Activated CD4-positive, alpha-beta T cell treated with anti-CD3 and anti-CD28 coated beads, Interleukin-2, amount 10 ng/mL, durations not matched to agents 7 days and 5 days (primary cell): ENCODE measurements at places on chromosomes 4 and X. TPM values are rescaled to one million over a fixed set of nuclear protein-coding genes. Genes with fewer than 3 reads are reported as not detected.

GRCh38 chr4:174213731-174214100 lies 69.8 kb downstream of the FBXO8 start:
- no peak for DNase-seq

The SERPINA7 gene
- total RNA-seq = not detected

The ASB11 gene
- total RNA-seq = not detected

GRCh38 chr4:138259824-138260223 lies 17.7 kb upstream of the SLC7A11 start:
- no peak for DNase-seq

The COL4A5 gene
- total RNA-seq = not detected

The STOX2 gene
- total RNA-seq = not detected

The MAGEB17 gene
- total RNA-seq = not detected

- no peak for DNase-seq
Measured at GRCh38 chrX:19886375-19886774, 1.0 kb downstream of the SH3KBP1 start.

DNA sequence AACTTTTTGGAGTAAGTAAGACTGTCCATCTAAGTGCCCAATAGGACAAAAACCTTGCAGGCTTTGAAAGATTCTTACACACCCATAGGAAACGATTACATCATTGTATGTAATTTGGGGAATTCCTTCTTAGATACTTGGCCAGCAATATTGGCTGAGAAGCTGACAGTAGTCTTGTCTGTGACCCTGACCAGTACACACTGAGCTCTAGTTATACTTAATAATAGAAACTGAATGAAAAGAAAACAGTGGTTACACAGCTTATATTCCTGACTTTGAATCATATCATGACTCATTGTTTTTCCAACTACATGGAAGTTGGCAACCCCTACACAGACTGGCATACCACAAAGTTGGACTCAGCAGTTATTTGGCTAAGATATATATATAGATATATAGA lies 7.1 kb upstream of the TLR2 start:
- no peak for DNase-seq

The ZNF141 gene
- 25.9 TPM for total RNA-seq

The ZNF630 gene
- total RNA-seq = 0.87 TPM

The DIPK2B gene
- total RNA-seq = not detected

- DNase-seq = no peak
Measured at GRCh38 chr4:127759228-127759820, 22.8 kb upstream of the HSPA4L start.

DNA sequence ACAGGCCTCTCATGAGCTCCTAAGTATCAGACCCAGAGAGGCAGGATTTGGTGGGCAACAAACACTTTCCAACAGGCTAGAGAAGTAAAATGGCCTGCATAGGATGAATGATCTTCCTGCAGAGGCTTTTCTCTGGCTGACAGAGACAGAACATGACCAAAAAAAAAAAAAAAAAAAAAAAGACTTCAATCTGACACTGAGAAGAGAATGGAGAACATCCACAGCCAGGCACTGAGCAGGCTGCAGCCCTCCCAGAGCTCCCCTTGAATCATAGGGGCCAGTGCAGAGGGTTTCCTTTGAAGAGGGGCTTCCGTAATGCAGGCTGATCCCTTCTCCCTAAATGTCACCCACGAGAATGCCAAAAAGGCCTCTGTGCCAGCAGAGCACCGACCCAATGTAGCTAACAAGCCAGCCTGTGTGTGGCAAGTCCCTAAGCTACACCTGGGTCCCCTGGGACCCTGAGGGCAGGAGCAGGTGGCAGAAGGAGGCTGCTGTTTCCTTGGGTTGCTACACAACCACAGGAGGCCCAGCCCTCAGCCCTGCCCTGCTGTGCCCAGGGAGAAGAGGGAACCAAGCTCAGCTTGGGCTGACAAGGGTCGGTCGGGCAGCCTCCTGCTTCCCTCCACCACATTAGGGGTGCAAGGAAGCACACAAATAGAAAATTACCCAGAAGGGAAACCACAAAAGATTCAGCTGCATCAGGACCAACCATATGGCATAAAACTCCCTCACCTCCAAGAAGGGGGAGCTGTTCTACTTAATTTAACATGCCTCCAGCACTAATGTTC lies 55.6 kb downstream of the MAP7D2 start:
- no peak for DNase-seq

The TEX13B gene
- not detected for total RNA-seq

- no peak for DNase-seq
Measured at GRCh38 chr4:80423553-80424224, 88.2 kb downstream of the CFAP299 start.

DNA sequence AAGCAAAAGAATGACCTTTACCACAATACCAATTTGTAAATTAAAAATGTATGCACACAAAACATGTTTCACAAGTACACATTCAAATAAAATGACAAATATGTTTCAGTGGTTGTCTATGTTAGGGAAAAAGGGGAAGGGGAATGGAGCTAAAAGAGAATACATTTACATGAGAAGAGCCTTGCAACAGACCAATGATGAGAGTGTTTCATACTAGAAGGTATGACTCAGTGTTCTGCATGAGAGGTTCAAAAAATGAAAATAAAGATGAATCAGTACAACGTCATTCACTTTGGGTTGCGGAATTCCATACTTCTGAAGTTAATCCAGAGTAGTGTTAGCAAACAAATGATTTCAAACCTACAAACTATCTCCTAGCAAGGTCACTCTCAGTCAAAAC lies 51.7 kb downstream of the RPGR start:
- no peak for DNase-seq

DNA sequence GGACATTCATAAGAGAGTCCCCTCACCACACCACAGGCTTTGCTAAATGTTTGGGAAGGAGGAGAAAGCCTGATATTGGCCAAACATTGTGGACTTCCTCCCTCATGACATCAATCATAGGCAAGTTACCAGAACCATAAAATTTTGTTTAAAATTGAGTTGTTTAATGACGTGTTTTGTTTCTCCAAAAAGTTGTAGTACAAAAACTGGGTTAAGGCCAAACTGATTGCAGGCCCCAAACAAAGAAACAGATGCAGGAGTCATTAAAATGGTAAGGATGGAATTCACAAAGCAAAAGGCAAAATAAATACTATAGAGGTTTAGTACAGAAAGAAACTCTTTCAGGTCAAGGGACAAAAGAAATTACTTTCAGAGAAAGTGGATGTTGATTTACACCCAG lies 3.9 kb upstream of the ODAM start:
- no peak for DNase-seq

The SLC16A2 gene
- 0.12 TPM for total RNA-seq

The GSPT2 gene
- 15.6 TPM for total RNA-seq

GRCh38 chrX:118566359-118566758 lies 70.7 kb downstream of the DOCK11 start:
- DNase-seq = no peak

The MAGEA8 gene
- total RNA-seq = not detected

The TLR8 gene
- not detected for total RNA-seq

The CFI gene
- not detected for total RNA-seq

The GPRASP3 gene
- 1.2 TPM for total RNA-seq

DNA sequence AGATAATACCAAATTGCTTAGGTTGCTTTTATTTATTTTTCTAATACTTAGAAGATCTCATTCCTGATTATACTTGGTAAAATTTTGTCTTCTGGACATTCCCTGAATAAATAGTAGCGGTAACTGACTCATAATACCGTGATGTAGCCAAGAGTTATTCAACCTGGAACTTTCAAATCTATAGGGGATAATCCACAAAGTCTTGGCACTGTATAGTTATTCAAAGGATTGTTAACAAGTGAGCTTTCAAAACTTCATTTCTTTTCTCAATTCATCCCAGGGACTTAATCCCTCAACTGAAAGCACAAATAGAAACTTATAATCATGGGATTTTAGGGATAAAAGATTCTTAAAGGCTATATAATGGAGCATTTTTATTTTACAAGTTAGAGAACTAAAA lies 1383.3 kb downstream of the FAM133A start:
- no peak for DNase-seq

GRCh38 chrX:63889001-63889400 lies 104.0 kb upstream of the ARHGEF9 start:
- no peak for DNase-seq

The NEIL3 gene
- total RNA-seq = 38.9 TPM

DNA sequence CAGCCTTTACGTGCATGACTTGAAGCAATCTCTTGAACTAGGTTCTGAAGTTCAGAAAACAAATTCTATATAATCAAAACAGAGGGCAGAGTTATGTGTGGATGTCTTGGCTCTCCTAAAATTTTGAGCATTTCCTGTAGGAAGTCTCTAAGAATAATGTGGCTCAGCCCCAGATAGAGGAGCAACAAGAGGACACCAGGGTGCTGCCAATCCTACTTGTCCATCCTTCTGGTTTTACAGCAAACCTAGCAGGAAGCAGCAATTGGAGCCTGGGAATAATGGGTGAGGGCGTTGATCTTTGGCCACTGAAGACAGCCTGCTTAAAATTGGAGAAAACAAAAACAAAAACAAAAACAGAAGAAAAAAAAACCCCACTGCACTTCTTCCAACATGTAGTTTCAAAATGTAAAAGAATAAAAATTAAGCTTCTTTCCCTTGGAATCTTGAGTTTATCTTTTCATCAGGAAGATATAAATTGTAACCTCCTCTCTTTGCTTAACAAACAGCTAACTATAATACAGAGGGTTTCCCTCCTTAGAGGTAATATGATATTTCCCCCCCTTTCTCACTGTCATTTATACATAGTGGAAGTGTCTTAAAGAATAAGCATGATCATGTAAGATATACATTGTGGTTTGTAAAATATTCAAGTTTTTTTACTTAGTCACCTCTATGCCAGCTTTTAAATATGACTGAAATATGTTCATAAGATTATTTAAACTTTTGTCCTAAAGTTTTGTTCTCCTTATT lies 130.6 kb downstream of the FBXO8 start:
- no peak for DNase-seq

DNA sequence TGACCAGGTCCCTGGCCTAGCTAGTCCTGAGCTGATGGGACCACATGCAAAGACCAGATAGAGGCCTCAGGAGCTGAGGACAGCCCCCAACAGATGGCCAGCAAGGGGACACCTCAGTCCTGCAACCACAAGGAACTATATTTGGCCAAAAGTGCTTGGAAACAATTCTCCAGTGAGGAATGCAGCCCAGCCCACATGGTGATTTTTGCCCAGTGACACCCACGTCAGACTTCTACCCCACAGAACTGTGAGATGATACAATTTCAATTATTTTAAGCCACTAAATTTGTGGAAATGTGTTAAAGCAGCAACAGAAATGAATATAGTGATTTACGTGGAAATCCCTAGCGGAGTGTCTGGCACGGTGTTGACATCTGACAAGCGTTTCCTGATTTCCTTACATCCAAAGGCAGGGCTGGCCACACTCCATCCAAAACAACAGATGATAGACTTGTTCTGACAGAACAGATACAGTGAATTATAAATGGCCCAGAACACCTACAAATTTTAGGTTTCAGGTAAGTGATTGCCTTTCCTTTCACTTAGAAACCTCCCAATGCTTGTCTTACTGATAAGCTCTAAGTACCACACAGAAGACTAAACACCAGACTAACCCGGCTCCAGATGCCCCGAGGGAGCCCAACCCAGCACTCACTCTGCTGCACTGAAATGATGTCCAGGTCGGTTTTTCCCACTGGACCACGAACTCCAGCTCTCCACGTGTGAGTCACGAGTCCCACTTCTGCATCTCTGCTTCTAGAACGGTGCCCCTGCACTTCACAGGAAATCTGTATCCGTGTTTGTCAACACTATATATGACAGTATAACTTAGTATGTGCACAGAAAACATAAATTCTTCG lies 5.8 kb downstream of the AFAP1 start:
- no peak for DNase-seq

GRCh38 chr4:119559044-119559647 lies 69.5 kb downstream of the PDE5A start:
- DNase-seq = no peak

The ERAS gene
- total RNA-seq = not detected

- no peak for DNase-seq
Measured at GRCh38 chr4:94334962-94335361, 7.7 kb downstream of the HPGDS start.

The MEPE gene
- total RNA-seq = not detected

DNA sequence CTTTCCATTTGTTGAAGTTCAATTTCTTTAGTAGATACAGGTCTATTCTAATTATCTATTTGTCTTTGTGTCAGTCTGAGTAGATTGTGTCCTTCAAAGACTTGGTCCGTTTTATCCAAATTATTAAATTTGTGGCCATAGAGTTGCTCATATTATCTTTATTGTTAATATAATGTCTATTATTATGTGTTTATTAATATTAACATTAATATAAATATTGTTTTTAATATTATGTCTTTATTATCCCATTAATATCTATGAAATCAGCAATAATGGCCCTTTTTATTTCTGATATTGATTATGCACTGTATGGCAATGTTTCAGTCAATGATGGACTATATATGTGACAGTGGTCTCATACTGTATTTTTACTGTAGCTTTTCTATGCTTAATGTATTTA lies 2067.3 kb upstream of the AGA start:
- DNase-seq = no peak

- no peak for DNase-seq
Measured at GRCh38 chr4:6222761-6223292, 22.5 kb upstream of the JAKMIP1 start.
